NB4 (cell line): ENCODE measurements at places on chromosomes 11 and 22.

DNA sequence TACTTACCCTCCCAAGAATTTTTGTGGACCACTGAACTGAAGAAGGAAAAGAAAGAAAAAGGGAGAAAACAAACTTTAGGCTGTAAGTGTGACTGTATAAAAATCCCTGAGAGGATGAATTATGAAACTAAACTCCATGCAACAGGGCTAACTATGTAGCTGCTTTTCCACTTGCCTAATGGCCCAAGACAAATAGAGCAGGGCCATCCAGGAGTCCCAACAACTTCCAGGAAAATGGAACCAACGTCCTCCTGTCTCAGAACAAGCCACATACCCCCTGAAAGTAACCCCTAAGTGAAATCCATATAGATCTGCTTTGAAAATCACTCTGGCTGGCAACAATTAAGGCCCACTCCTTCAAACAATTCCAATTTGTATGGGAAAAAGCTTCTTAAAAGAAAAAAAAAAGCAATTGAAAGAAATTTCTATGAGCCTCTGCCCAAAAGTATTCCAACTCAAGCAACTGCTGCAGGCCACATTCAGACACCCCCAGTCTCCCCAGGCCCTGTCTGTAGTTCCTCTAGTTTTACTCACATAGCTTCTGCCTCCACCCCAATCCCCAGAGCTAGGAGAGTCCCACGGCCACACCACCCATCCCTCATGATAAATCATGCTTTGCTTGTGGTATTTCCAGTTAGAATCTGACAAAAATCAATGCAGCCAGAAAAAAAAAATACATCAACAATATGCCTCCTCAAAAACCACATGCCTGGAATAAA is 12.7 kb downstream of the RBFOX2 start:
- DNase-seq: no peak

- DNase-seq: no peak
Observed at GRCh38 chr22:47615051-47615450, 852.6 kb downstream of the TBC1D22A start.

GRCh38 chr11:76702336-76703128 is 32.0 kb upstream of the LRRC32 start:
- no peak for DNase-seq

DNA sequence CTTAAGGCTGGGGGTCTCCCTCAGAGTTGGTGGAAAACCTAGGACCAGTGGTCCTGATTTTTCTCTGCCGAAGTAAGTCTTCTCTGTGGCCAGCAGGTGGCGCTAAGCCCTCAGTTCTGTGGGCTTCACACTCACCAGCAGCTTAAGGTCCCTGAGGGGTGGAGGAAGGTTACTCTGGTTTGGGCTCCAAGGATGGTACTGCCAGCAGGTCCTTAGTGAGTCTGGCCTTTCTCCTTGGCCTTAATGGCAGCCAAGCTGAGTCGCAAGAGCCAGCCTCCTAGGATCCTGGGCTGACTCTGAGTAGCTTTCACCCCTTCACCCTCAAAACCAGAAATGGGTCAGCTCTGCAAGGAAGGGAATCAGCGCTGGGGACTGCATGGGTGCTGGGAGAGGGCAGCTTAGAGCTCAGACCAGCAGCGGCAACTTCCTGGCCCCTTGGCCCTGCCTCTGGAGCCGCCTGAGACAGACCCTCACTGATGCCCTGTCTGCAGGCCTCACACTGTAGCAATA is 4.4 kb downstream of the KCNJ11 start:
- DNase-seq: peak; percentile 87

DNA sequence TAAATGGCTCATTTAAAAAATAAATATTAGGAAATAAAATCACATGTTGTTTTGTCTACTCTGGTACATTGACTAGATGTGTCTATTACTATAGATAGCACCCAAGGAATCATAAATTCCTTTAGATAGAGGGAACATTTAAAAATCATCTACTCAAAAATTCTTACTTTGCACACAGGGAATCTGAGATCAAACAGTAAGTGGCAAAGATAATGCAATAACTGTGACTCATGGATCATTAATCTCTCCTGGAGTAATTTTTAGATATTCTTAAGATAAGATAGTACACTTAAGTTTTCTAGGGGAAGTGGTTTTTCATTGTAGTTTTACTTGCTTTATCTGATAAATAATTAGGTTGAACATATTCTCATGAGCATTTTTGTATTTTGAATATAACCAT is 468.9 kb downstream of the LUZP2 start:
- no peak for DNase-seq

- DNase-seq: no peak
Observed at GRCh38 chr11:82996966-82997606, 74.6 kb downstream of the RAB30 start.

- DNase-seq: peak; percentile 61
Observed at GRCh38 chr11:70467201-70468085, 69.1 kb downstream of the CTTN start.

DNA sequence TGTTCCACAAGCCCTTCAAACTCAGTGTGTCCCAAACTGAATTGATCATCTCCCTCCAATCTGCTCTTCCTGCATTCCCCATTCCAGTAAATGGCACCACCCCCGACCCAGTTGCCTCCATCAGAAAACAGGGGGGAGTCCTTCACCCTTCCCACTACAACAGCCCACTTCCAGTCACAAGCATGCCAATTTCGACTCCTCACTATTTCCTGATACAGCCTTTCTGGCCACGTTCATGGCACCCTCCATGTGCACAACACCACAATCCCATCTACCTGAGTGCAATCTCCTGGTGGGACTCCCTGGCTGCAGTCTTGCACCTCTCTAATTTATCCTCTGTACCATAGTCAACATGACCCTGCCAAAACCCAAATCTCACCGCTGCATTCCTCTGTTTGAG is 1.6 kb upstream of the DNAL4 start:
- no peak for DNase-seq

DNA sequence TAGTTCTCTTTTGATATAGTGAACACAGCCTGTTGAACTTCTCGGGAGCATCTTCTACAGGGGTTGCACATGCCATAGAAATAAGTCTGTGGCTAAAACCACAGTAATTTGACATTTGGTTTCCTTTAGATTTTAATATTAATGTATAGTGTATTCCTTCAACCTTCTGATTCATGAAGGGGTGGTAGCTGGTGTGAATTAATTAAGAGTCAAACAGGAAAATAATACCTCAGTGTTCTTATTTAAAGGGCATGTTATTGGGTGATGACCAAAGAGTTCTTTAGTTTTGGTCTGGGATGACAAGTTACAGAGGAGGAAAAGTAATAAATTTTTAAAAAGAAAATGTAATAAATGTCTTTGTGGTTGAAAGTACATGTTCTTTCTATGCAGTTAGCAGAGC is 86.8 kb downstream of the PDHX start:
- no peak for DNase-seq

DNA sequence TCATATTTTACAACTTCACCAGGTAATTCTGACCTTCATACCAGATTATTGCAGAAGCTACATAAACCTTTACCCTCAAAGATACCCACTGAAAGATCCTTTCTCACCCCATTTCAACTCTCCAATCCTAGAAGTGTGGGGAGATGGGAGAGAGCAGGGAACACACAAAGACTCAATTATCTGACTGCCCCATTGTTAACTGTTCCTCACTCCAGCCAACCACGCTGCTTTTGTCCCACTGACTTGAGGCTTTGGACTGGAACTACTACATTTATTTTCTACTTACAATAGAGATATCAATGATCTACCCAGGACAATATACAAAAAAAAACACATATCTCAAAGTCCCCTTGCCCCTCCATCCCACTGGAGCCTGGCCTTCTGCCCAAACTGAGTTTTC is 44.7 kb upstream of the SLN start:
- no peak for DNase-seq

DNA sequence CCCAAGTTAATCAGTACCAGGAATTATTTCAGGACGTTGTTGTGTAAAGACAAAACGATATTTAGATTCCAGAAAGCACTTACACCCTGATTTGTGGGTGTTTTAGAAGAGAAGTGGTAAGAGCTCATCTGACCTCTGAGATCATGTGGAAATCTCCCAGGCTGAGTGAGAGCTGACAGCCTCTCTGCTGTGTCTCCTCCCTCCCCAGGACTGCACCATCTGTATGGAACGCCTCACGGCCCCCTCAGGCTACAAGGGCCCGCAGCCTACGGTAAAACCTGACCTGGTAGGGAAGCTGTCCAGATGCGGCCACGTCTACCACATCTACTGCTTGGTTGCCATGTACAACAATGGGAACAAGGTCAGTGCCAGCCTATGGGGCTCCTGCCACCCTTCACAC is 20.0 kb downstream of the DTX4 start:
- no peak for DNase-seq

DNA sequence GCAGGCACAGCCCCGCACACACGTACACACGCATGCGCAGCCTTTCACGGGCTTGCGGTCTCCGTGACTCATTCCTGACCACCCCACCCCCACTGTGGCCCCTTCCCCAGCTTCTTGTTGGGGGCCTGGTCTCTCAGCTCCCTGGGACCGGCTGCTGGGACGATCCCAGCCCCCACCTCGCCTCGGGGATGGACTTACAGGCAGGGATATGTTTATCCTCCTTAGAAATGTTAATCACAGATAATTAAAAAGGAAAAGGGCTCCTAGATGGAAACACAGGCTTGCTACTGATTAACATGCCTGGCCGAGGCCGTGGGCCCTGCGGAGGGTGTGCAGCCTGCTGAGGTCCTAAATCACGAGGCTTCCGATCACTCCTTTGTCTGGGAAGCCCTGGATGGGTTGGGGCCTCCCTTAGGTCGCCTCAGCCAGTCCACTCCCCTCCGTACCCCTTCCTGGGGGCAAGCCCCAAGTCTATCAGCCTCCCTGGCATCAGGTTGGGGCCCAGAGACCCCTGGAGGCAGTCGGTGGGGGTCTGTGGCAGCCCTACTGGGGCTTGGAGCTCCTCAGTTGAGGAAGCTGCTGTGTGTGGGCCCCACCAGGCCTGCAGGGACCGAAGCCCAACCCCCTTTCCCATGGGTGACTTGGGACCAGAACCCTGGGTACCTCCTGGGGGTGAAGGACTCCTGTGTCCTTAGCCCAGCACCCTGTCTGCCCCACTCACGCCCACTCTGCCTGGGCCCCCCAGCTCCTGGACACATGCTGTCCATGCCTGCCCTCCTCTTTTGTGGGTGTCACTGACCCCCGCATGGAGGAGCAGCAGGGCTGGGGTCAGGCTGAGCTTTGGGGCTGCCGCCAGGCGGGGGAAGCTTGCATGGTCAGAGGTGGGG is 20.6 kb downstream of the TSPAN4 start:
- peak; percentile 62 for DNase-seq

GRCh38 chr22:17846326-17846992 is 72.2 kb upstream of the BID start:
- no peak for DNase-seq

GRCh38 chr11:66878474-66878873 is 21.6 kb downstream of the LRFN4 start:
- DNase-seq: no peak

GRCh38 chr11:130478881-130479280 is 30.4 kb downstream of the ADAMTS15 start:
- no peak for DNase-seq

DNA sequence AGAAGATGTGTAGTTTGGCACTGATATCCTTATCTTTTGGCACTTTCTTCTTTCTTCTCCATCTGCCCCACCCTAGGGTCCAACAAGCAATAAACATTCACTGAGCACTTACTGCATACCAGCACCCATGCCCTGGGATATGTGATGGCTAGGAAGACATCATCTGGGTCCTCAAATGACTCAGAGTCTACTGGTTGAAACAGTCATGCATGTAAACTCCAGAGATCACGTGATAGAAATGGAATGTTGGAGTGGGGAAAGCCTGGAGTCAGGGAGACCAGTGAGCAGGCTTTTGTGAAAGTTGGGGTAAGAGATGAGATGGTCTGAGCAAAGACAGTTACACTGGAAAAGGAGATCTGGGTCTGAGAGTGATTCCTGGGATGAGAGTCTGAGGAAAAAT is 724.9 kb upstream of the TENM4 start:
- no peak for DNase-seq

- peak; percentile 83 for DNase-seq
Observed at GRCh38 chr11:59158206-59159068, 13.5 kb upstream of the DTX4 start.

- peak; percentile 86 for DNase-seq
Observed at GRCh38 chr11:103035791-103036434, 56.0 kb downstream of the DCUN1D5 start.

- no peak for DNase-seq
Observed at GRCh38 chr11:73645972-73646631, at the start of gene PLEKHB1. PLEKHB1 (plus strand) TSS chr11:73646581; CDS start chr11:73646609, 28 bp downstream.

DNA sequence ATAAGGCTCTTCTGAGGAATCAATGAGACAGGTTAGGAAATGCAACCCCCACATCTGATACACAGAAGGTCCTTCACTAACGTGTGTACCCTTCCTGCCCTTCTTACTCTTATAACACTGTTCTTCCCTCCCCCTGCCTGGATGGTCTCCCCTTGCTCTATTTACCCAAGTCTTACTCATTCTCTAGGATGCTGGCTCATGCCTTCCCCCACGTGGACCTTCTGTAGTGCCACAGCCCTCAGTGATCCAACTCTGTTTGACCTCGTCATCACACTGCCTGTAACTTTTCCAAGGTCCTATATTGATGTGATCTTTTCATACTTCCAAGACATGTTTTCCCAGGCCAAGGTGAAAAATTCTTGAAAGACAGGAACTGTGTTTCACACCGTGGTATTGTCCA is 79.8 kb downstream of the C11orf58 start:
- no peak for DNase-seq

DNA sequence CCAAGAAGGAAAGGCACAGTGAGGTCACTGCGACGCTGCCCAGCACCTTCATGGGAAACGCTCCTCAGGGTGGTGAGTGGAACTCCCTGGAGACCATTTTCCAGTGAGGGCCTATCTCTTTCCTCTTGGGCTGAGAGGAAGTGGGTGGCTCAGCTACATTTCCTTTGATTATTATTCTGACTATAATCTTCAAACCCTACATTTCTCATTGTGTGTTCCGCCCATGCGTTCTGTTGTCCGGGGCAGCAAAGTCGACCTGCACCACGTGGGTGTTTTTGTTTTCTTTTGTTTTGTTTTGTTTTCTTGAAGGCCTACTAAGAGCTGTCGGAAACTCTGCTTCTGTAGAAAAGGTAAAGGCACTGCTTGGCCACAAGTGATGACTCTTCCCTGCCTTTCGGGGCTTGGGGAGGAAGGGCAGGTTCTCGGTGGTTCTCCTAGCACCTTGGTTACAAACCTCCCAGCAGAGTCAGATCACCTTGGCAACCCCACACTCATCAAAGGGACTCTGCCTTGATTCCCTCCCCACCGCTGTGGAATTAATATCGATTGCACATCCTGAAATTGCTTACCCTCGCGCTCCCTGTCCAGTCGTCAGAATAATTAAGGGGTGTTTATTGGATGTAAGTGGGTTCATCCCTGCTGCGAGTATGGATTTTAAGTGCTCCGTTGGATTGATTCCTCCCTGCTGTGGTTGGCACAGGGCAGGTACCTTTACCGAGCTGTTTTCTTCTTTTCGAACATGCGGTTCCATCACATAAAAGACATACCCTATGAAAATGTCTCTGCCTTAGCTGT is 7.3 kb downstream of the PARVB start:
- DNase-seq: no peak
